ENCODE measurements at places on chromosomes 1 and 21.

- DNase-seq, result peak; percentile 26
Measured at GRCh38 chr1:95033843-95034242, 38.9 kb downstream of the ALG14 start.

DNA sequence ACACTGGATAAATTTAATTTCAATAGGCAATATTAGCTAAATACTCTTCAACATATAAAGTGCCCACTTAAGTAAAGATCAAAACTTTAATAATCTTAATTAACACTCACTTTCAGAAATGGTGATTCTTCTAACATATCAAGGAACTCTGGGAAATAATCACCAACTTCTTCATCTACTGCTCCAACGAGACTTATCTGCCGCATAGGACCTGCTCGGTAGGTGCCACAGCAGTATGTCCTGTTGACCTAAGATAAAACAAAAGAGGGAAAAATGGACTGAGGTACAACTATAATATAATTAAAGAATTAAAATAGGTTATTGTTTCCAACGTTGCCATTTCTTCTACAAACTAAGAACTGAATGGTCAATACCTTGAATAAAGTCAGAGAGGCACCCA lies 18.3 kb upstream of the PHTF1 start:
- DNase-seq, result no peak

- no peak for DNase-seq
Measured at GRCh38 chr1:113751114-113751513, 8.2 kb downstream of the PHTF1 start.

GRCh38 chr1:219385787-219386427 lies 212.2 kb downstream of the LYPLAL1 start:
- DNase-seq, result peak; percentile 71

DNA sequence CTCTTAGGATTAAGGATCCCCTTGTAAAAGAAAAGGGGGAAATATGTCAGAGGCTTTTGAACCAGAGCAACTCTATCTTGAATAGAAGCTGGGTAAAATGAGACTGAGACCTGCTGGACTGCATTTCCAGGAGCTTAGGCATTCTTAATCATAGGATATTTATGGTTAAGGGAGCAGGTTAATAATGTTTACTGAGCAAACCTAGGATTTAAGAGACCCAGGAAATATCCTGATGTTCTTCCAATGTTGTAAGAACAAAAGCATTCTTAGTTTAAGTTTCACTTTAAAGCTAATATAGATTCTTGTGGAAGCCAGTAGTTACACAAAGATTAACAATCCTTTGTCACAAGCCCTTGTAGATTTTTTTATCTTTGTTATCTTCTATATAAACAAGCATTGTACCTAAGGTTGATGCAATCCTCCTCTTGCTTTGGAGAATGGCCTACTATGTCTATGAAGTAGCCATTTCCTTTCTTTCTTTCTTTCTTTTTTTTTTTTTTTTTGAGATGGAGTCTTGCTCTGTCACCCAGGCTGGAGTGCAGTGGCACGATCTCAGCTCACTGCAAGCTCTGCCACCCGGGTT lies 570.2 kb upstream of the BEND5 start:
- DNase-seq, result no peak

DNA sequence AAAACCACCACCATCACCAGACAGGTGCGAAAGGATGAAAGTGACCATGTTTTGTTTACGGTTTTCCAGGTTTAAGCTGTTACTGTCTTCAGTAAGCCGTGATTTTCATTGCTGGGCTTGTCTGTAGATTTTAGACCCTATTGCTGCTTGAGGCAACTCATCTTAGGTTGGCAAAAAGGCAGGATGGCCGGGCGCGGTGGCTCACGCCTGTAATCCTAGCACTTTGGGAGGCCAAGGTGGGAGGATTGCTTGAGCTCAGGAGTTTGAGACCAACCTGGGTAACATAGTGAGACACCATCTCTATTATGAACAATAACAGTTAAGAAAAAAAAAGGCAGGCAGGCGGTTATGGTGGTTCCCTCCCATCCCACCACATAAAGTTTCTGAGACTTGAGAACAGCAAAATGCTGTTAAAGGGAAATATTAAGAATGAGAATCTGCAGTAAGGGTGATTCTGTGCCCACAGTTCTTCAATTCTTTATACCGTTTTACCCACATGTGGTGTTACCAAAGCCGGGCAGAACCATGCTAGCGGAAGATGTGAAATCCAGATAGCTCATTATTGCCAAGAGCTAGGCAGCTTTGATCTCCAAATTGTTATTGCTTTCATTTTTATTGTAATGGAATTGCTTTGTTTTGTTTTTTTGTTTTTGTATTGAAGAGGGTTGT lies 34.5 kb upstream of the TDRD10 start:
- DNase-seq, result no peak

- peak; percentile 73 for DNase-seq
Measured at GRCh38 chr21:25107708-25108107, 499.6 kb downstream of the MRPL39 start.

- no peak for DNase-seq
Measured at GRCh38 chr1:205492201-205492667, 12.2 kb upstream of the CDK18 start.

DNA sequence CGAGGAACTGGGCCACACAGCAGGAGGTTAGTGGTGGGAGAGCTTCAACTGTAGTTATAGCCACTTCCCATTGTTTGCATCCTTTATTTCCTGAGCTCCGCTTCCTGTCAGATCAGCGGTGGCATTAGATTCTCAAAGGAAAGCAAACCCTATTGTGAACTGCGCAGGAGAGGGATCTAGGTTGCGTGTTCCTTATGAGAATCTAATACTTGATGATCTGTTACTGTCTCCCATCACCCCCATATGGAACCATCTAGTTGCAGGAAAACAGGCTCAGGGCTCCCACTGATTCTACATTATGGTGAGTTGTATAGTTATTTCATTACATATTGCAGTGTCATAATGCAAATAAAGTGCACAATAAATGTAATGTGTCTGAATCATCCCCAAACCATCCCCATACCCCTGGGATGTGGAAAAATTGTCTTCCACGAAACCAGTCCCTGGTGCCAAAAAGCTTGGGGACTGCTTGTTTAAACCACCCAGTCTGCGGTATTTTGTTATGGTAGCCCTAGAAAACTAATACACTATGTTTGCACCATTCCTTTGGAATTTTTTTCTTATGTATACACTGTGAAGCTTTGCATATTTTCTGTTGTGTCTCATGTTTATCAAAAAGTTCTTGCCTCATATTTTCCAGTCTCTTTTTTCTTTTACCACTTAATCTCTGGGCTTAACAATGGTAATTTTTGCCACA lies 136.6 kb upstream of the IVNS1ABP start:
- peak; percentile 67 for DNase-seq

DNA sequence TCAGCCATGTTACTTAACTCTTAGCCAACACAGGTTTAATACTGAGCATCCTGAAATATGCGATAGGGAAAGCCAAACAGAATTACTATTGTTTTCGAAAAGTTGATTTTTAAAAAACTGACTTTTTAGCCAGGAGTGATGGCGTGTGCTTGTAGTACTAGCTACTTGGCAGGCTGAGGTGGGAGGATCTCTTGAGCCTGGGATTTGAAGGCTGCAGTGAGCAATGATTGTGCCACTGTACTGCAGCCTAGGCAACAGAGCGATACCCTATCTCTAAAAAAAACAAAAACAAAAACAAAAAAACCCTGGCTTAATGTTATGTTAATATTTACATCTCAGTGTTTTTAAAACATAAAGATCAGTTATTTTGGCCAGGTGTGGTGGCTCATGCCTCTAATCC lies 16.7 kb downstream of the NMNAT1 start:
- no peak for DNase-seq

DNA sequence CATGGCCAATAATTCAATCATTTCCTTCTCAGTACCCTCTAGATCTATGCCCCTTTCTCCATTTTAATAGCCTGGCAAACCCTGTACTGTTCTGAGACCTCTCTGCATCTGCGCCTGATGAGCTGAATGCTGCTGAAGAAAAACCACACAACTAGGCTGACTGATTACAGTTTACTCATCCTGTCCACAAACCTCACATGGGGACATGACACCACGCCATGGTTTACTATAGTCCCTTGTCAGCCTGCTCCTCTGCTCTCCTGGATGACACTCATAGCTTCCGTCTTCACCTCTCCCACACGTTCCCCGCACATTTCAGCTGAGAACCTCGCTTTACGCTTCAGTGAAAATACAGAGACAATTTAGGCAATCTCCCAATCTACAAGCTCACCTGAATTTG lies 59.7 kb downstream of the DESI2 start:
- DNase-seq, result no peak

- DNase-seq, result no peak
Measured at GRCh38 chr1:224378855-224379631, 22.4 kb downstream of the CNIH4 start.

GRCh38 chr1:154445040-154445472 lies 39.9 kb downstream of the IL6R start:
- peak; percentile 94 for DNase-seq

DNA sequence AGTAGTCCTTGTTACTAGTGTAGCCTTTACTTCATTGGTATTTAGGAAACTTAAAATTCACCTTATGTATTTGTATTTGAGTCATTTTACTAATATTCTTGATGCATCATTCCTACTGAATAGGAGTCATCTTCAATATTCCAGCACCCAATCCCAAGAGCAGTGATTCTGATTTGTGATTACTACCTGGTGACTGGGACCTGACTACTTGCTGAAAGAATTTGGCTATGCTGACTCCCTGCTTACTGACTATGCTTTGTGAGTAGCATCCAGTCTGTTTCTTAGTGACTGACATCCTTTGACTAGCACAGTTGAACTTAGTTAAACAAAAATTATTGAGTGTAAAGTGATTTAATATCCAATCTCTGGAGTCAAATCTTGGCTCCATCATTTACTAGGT lies 129.9 kb upstream of the NEGR1 start:
- peak; percentile 88 for DNase-seq

GRCh38 chr1:247110627-247111258 lies 6.6 kb upstream of the ZNF669 start:
- DNase-seq, result peak; percentile 52

GRCh38 chr1:217431395-217431794 lies 199.5 kb downstream of the GPATCH2 start:
- DNase-seq, result peak; percentile 15

DNA sequence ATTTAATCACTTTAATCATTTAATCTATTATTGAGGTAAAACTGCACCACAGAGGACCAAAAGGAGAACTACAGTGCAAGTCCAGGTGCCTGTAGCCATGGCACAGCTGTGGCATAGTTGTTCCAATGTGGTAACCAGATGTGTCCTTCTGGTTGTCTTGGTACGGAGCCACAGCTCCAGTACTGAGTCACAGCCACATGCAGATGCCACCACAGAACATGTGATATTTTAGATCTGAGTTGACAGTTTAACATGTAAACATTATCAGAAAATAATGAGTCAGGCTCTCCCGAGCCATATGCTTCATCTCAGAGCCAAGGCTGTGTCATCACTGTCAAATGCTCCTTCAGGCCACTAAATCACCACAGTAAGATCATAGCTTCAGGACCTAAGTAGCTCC lies 56.4 kb upstream of the RGS7 start:
- DNase-seq, result peak; percentile 98

- DNase-seq, result no peak
Measured at GRCh38 chr1:37404711-37405110, 69.7 kb upstream of the ZC3H12A start.

DNA sequence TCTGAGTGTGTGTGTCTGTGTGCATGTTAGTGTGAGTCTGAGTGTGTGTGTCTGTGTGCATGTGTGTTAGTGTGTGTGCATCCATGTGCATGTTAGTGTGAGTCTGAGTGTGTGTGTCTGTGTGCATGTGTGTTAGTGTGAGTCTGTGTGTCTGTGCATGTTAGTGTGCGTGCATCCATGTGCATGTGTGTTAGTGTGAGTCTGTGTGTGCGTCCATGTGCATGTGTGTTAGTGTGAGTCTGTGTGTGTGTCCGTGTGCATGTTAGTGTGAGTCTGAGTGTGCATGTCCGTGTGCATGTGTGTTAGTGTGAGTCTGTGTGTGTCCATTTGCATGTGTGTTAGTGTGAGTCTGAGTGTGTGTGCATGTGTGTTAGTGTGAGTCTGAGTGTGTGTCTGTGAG lies 76.6 kb upstream of the ACTRT2 start:
- no peak for DNase-seq

GRCh38 chr1:118042501-118042900 lies 113.0 kb downstream of the WDR3 start:
- peak; percentile 6 for DNase-seq

GRCh38 chr1:54937469-54937868 lies 43.0 kb upstream of the TMEM61 start:
- peak; percentile 35 for DNase-seq

- DNase-seq, result no peak
Measured at GRCh38 chr1:111990026-111990877, 784 bp upstream of the KCND3 start.

GRCh38 chr1:159943278-159943640 lies 2.2 kb downstream of the IGSF9 start:
- DNase-seq, result no peak

GRCh38 chr1:35530168-35530567 lies 27.0 kb downstream of the KIAA0319L start:
- no peak for DNase-seq

- no peak for DNase-seq
Measured at GRCh38 chr1:14737561-14738094, 139.1 kb downstream of the KAZN start.

DNA sequence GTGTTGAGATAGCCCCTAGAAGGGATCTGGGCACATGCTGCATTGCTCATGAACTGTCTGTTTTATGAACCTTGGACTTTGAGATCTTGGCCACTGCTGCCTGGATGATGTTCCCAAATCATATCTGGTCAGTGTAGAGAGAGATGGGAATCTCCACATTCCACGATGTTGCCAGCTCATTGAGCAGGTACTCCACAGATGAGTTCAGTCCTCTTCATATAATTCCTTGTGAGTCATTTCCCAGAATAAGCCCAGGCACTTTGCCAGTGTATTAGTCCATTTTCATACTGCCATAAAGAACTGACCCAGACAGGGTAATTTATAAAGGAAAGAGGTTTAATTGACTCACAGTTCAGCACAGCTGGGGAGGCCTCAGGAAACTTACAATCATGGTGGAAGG lies 254.0 kb upstream of the RUNX1 start:
- peak; percentile 94 for DNase-seq

- peak; percentile 26 for DNase-seq
Measured at GRCh38 chr1:160149716-160150115, 1.7 kb upstream of the ATP1A4 start.

- DNase-seq, result no peak
Measured at GRCh38 chr1:58870298-58870676, 86.4 kb upstream of the JUN start.

- DNase-seq, result no peak
Measured at GRCh38 chr1:228921481-228921880, 186.2 kb downstream of the RHOU start.
